CD4-positive, alpha-beta T cell (primary cell): ENCODE measurements at places on chromosomes 1 and 21. TPM values are rescaled to one million over a fixed set of nuclear protein-coding genes. Genes with fewer than 3 reads are reported as not detected.

NES gene
- not detected for total RNA-seq

CRNN gene
- total RNA-seq, result not detected

TMEM52 gene
- total RNA-seq, result 1.9 TPM

PLA2G5 gene
- total RNA-seq, result not detected

RIIAD1 gene
- total RNA-seq, result not detected

ILDR2 gene
- total RNA-seq, result 0.67 TPM

PLA2G4A gene
- total RNA-seq, result not detected

FAM163A gene
- total RNA-seq, result 0.17 TPM

LDLRAD2 gene
- total RNA-seq, result not detected

GRCh38 chr21:34204481-34205439, 131.4 kb downstream of the MRPS6 start:
- no peak for DNase-seq

- DNase-seq, result no peak
Measured at GRCh38 chr1:51671527-51672325, 54.8 kb downstream of the OSBPL9 start.

DNA sequence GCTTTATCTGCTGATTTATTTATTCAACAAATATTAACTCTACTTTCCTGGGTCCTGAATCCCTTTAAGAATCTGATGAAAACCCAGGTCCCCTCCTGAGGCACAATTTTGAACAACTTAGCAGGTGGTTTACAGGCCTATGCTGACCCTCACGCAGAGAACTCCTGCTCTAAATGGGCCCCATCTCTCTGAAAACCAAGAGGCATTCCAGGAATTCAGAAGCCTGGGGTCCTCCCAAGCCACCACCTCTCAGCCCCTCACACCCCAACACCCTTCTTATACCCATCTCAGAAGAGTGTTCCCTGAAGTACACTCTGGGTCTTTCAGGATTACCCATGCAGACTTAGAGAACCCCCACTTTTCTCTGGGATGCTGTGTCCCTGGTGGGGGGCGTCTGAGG, 34.5 kb downstream of the LHX4 start:
- DNase-seq, result no peak

- no peak for DNase-seq
Measured at GRCh38 chr1:227489572-227489971, 73.8 kb upstream of the ZNF678 start.

- no peak for DNase-seq
Measured at GRCh38 chr1:208835097-208835463, 590.9 kb upstream of the PLXNA2 start.

GRCh38 chr1:15128520-15129313, 24.8 kb upstream of the TMEM51 start:
- peak; percentile 50 for DNase-seq

DNA sequence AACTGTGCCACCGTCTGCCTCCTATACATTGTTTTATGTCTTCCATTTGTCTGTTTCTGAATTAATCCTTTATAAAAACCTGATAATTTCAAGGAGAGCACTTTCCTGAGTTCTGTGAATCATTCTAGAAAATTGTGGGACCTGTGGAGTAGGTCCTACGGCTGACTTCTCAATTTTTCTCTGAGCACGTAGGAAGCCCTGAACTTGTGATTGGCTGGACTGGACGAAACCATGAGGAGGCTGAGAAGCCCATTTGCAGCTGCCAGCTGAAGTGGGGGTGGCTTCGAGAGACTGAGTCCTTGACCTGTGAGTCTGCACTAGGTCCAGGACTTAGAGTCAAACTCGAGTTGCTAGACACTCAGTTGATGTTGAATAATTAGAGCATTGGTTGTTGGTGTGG, 277.1 kb upstream of the NCAM2 start:
- DNase-seq, result no peak

- DNase-seq, result no peak
Measured at GRCh38 chr21:40099809-40100208, 232.6 kb downstream of the PCP4 start.

DNA sequence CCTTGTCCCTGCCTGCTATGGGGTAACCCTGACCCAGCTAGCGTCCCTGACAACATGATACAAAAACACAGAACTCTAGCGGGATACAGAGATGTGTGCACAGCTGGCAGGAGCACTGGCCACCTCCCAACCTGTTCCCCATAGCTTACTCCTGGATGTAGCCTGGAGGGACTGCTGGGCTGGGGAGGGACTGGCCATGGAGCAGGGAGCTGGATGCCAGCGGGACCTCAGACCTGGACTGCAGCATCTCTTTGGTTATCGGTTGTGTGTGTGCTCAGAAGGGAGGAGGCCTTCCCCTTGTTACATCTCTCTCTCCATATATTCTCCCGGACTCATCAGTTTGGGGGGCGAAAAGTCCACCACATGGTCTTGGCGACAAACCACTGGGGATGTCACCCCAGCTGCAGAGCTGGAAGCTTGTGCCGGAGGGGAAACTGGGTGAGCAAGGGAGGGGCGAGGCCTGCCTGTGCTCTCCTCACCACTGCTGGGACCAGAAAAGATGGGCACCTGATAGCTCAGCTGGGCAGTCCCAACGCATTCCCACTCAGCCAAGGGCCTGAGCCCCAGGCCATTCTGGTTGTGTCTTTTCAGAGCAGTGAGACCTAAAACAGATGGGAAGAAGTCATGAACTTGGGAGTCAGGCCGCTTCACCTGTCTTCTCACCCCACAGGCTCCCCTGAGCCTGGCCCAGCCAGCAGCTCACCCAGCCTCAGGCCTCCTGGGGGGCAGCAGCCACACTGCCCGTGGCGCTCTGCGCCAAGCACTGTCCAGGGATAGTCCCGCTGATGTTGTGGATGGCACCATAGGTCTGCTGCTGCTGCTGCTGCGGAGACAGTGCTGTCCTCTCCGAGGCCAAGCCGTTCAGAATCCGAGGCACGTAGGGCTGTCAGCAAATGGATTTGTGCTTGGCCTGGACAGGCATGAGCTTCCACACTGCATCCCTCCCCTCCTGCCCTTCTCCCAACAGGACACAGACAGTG, 35.6 kb downstream of the TMEM63A start:
- no peak for DNase-seq

DNA sequence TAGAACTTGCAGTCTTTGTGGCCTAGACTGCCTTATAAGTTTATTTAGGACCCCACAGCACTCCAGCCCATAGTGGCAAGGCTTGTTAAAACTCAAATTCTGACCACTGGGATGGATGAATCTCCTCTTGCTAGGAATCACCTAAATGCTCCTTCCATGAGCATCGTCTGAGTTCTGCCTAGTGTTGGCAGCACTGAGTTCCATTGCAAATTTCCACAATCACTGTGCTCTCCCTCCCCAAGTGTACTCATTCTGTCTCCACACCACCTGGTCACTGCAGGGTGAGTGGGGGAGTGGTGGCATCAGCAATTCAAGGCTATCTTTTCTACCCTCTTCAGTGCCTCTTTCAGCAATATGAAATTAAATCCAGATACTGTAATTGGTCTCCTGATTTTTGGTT, 46.7 kb upstream of the PTBP2 start:
- no peak for DNase-seq

GRCh38 chr1:171231326-171231725, 17.0 kb upstream of the FMO1 start:
- no peak for DNase-seq

DNA sequence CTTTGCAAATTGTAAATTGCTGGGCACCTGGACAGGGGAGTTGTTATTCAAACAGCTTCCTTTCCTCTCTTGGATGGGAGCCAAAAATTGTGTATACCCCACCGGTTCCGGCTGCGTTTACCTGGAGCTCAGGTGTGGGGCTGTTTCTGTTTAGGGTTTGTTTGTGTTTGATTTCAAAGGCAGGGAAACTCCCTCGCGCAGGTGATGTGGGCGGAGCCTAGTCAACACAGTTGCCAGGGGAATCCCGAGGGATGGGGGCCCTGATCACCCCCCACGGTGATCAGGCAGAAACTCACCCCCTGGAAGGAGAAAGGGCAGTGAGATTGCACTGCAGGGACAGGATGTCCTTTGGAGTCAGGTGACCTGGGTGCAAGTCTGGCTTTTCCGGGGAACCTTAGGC, 28.3 kb downstream of the CDCP2 start:
- DNase-seq, result no peak

DNA sequence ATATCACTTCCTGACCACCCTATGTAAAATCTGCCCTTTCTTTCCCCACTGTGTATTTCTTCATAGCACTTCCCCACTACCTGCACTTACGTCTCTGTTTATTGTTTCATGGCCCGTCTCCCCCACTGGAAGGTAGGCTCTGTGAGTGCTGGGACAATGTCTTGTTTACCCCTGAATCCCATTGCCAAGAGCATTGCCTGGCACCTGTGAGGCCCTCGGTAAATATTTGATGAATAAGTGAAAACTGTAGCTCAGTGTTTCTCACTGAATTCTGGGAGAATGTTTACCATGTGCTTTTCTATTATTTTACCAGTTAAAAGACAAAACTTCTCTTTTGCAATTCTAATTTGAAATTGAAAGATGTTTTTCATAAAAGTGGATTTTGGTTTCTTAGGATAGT, 11.8 kb downstream of the NFASC start:
- no peak for DNase-seq

- DNase-seq, result no peak
Measured at GRCh38 chr1:227355542-227356245, 37.4 kb upstream of the CDC42BPA start.

DNA sequence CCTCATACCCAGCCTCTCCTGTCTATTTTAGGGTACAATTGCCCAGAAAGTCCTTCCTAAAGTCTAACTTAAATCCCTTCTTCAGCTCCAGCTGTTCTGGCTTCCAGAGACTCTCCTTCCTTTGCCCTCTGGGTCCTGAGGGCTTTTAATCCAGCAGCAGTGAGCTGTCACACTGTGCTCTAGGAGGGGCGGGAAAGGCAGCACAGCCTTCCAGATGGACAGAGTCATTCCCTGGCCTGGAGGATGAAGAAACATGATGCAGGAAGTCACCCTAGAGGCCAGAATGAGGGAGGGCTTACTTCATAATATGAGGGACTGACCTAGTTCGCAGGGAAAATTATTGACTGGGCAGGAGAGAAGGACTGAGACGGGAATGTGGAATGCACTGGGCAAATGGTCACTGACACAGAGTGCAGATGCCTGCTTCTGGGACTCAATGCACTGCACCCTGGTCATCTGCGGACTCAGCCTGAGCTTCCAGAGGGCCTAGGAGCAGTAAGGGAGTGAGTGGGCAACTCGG, 1.3 kb downstream of the SH2D2A start:
- DNase-seq, result no peak

GRCh38 chr1:214934045-214934444, 148.5 kb upstream of the KCNK2 start:
- no peak for DNase-seq

GRCh38 chr1:90957497-90957896, 64.3 kb downstream of the ZNF644 start:
- no peak for DNase-seq

DNA sequence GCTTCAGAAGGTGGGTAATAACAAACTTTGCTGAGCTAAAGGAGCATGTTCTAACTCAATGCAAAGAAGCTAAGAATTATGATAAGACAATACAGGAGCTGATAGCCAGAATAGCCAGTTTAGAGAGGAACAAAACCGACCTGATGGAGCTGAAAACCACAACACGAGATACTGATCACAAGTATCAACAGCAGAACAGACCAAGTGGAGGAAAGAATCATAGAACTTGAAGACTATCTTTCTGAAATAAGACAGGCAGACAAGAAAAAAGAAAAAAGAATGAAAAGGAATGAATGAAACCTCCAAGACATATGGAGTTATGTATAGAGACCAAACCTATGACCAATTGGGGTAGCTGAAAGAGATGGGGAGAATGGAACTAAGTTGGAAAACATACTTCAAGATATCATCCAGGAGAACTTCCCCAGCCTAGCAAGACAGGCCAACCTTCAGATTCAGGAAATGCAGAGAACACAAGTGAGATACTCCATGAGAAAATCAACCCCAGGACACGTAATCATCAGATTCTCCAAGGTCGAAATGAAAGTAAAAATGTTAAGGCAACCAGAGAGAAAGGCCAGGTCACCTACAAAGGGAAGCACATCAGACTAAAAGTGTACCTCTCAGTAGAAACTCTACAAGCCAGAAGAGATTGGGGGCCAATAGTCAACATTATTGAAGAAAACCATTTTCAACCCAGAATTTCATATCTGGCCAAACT, 20.5 kb downstream of the CD84 start:
- DNase-seq, result no peak

GRCh38 chr1:156836041-156836654, 19.5 kb upstream of the SH2D2A start:
- no peak for DNase-seq

GRCh38 chr1:40664167-40664537, 1.3 kb downstream of the RIMS3 start:
- DNase-seq, result no peak
